ENCODE measurements at places on chromosomes 16 and 17.
A peak's percentile ranks its signal among the peaks of the same experiment; 100 is the strongest.

DNA sequence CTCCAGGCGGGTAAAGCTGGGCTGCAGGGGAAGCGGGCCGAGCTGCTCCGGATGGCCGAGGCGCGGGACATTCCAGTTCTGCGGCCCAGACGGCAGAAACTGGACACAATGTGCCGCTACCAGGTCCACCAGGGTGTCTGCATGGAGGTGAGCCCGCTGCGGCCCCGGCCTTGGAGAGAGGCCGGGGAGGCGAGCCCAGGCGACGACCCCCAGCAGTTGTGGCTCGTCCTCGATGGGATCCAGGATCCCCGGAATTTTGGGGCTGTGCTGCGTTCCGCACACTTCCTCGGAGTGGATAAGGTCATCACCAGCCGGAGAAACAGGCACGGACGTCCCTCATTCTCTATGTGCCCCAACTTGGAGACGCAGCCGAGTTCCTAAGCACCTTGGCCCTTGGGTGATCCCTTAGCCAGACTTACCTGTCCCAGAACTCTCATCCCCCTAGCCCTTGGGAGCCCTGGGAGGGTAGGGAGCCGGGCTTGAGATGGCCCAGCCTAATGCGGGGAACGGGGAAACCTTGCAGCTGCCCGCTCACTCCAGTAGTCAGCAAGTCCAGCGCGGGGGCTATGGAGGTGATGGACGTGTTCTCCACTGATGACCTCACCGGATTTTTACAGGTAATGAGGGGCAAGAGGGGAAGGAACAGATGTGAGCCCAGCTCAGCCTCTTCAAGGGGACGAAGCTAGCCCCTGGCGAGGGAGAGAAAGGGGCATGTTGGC, 806 bp downstream of the MRM1 start:
- DNase-seq, result peak; percentile 12

DNA sequence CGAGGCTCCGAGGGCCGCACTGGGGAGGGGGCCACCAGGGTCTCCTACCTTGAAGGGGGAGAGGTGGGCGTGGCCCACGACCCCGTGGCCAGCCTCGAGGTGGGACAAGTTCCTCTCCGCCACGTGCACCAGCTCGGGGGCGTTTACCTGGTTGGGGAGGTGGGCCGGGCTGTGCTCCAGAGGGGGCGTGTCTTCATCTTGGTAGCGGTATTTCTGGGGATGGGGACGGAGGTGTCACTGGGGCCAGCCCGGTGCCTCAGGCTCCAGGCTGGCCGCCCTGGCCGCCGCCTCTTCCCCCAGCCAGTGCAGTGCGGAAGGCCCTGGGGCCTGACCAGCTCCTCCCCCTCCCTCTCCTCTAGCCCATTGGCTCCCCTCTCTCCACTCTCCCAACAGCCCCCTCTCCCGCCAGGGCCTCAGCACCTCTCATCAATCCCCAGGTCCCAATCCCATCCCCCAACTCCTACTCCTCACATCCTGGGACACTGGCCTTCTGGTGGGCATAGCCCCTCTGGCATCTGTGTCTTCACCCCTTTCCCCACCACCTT, 11.5 kb downstream of the DLG4 start:
- no peak for DNase-seq

- DNase-seq, result no peak
These were observed 20.7 kb downstream of the CD7 start for GRCh38 chr17:82296511-82297279.

DNA sequence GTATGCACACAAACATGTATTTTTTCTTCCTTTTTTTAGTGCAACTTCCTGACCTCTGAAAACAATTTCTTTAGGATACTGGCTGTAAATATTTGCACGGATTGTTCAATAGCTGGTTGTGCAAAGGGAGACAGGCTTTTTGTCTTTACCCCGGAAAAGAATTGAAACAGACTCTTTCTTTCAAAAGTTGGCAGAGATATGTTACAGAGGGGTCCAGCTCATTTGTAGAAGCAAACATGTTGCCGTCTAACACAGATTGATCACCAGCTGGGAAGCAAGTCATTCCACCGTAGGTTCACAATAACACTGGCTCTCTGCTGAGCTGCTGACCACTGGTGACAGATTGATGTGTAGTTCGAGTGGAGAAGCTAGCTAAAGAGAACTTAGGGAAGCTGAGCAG, 130.9 kb downstream of the STX8 start:
- no peak for DNase-seq

DNA sequence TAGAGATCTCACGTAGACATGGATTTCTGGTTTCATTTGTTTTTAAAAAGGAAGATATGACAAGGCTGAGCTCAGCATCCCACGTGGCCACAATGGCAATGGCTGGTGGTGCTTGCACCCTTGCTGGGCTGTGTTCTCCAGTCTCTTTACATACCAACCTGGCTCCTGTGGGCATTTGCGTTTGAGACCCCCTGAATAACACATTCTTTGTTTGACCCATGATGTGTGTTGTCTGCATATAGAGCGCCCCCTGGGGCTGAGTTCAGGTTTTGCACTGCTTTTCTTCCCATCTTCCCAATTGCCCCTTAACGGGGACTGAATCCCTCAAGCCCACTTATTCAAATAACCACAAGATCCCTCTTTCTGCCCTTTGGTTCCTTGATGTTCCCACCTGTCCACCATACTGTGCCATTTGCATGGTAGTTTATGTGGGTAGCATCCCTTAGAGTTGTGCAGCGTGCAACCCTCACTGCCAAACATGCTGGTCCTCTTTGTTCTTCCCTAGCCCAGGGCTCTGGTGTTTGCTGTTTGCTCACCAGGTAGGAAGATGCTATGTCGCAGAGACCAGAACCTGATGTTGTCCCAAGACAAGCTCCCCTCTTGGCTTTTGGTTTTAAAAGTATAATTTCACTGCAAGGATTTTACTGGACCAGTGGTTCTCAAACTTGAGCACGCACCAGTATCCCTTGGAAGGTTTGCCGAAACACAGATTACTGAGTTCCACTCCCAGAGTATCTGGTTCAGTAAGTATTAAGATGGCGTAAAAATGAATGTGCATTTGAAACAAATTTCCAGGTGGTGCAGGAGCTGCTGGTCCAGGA, 38.5 kb upstream of the NKD1 start:
- no peak for DNase-seq

DNA sequence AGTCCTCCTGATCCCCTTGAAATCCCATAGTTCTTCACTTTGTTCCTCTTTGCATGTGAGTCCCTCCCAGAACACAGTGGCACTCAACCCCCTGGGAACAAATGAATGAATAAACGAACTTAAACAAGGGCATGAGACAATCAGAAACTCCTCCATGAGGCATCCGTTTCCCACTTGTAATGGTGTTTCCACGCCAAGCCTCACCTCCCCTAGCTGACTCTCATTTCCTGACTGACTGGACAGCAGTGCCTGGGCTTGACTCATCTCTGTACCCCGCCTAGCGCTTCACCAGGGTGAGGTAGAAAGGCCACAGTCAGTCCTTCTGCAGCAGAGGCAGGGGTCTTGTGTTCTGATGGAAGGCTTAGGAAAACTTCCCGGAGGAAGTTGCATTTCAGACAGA, 14.2 kb downstream of the KIF1C start:
- no peak for DNase-seq

All from DMS79 (cell line).